ENCODE measurements at places on chromosomes 1 and 21.

GRCh38 chr21:44304877-44305293 is 5.0 kb downstream of the PFKL start:
- no peak for DNase-seq

GRCh38 chr1:70934194-70934961 is 113.2 kb downstream of the PTGER3 start:
- DNase-seq, result no peak

DNA sequence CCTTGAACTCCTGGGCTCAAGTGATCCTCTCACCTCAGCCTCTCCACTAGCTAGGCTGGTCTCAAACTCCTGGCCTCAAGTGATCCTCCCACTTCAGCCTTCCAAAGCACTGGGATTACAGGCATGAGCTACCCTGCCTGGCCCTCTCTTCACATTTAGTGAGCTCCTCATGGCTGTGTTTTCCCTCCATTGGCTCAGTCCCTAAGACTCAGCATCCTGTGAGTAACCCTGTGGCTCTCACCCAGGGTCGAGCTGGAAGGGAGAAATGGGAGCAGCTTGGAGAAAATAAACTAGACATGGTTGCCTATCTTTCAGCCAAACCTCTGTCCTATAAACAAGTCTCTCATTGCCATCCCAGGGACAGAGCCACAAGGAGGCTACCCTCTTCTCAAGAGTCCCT is 17.5 kb downstream of the NCF2 start:
- DNase-seq, result no peak

- peak; percentile 44 for DNase-seq
These were observed 49.8 kb upstream of the MROH9 start for GRCh38 chr1:170885551-170885950.

DNA sequence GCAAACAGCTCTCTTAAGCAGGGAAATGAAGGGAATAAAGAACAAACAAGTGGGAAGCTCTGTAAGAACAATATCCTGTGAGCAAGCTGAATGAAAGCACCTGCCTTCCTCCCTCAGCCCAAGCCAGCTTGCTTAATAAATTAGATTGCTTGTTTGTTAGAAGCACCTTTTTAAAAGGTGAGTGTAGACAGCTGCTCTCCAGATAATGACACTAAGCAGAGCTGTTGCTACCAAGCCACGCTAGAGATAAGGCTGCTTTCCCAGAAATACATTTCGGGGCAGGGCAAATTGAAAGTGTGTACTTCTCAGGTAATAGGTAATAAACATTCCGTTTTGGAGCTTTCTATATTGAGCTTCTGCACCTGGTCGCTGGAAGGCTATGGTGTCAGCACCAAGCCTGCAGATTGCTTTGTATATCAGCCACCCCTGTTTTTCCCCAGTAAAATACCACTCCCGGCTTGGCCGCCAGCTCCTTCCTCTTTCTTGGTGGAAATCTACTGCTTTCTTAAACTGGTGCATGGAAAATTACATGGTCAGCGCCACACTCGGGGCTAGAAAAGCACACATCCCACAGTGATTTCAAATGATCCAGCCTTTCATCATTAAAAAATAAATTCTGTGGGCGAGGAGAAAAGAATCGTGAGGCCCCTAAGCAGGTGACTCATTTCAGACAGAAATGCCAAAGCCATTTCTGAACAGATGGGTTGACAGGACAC is 151.3 kb downstream of the ETS2 start:
- no peak for DNase-seq

DNA sequence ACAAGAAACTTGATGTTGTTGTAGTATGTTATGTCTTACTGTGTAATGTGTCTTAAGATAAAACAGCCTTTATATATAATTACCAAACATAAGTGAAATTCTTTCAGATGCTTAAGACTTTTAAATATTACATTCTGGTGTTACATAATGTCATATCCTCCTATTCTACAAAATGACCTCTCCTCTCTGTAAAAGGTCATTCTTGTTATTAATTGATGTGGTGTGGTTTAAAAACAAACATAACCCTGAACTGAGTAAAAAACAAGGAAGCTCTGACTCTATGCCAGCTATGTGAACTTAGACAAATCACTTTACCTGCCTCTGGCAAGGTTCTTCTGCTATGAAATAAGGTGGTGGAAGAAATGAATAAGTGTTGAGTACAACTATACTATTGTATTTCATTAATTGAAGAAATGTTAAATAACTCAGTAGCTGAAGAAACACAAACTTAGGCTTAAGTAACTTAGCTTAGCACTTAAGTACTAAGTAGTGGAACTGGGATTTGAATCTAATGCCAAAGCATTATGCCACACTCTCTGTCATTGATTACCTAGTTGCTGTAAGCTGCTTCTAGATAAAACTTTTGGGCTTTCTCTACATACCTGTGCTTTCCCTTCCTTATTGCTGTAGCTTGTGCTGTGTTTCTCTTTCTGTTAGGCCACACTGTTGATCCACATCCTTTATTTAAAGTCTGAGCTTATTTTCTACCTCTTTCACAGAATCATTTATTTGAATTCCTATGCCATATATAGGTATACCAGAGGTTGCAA is 859 bp upstream of the ANGPTL1 start:
- DNase-seq, result no peak

DNA sequence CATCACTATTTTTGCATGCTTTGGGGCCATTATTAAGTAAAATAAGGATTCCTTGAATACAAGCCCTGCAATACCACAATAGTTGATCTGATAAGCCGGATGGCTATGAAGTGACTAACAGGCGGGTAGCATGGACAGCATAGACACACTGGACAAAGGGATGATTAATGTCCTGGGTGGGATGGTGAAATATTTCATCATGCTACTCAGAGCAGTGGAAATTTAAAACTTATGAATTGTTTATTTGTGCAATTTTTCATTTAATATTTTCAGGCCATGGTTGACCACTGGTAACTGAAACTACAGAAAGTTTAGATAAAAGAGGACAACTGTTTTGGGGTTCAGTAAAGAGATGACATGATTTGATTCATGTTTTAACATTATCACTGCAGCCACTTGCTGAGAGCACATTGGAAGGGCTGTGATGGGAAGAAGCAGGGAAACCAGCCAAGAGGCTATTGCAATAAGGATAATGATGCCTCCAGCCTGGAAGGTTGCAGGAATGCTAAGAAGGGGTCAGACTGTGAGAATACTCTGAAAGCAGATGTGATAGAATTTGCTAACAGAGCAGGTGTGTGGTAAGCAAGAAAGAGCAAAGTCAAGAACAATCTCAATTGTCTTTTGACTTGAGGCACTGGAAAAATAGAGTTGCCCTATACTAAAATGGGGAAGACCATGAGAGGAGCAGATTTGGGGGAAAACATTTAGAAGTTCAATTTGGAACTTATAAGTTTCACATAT is 62.5 kb upstream of the TNFSF4 start:
- peak; percentile 74 for DNase-seq

- DNase-seq, result no peak
These were observed 118.1 kb downstream of the C1orf21 start for GRCh38 chr1:184504955-184505338.
